ENCODE measurements at places on chromosomes 5 and 9.
A peak's percentile ranks its signal among the peaks of the same experiment; 100 is the strongest.

DNA sequence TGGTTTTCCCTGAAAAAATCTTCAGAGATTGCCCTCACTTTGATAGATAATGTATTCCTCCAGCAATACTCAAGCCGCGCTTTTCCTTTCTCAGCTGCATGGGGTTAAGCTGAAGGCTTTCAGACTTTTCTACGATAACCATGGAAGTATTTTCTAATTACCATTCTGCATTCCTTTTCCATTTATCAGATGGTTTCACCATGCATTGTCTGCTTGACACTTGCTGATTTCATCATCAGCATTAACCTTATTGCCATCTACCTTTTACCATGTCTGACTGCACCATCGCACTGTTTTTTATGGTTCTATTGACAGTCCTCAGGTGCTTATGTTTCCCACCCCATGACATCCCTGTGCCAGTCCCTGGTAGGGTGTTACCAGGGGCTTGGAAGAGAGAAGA is 91.6 kb downstream of the DMAC1 start:
- DNase-seq: no peak

- DNase-seq: no peak
These were observed 5.3 kb downstream of the SLC24A2 start for GRCh38 chr9:19783500-19783899.

DNA sequence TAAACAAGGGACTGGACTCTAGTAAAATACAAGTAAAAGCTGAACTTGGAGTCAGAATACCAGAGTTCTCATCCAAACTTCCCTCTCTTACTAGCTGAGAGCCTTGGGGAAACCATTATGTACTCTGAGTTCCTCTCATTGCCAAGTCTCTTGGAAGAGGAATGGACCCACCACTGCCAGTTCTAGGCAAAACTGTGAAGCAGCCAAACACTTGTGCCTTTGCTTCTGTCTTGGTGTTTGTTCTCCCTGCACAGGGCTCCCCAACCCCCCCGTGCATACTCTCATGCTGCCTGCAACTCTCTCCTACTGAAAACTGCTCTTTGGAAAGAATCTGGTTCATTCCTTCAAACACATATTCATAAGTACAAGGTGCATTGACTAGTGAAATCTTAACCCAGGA is 102.6 kb downstream of the PDZD2 start:
- no peak for DNase-seq

DNA sequence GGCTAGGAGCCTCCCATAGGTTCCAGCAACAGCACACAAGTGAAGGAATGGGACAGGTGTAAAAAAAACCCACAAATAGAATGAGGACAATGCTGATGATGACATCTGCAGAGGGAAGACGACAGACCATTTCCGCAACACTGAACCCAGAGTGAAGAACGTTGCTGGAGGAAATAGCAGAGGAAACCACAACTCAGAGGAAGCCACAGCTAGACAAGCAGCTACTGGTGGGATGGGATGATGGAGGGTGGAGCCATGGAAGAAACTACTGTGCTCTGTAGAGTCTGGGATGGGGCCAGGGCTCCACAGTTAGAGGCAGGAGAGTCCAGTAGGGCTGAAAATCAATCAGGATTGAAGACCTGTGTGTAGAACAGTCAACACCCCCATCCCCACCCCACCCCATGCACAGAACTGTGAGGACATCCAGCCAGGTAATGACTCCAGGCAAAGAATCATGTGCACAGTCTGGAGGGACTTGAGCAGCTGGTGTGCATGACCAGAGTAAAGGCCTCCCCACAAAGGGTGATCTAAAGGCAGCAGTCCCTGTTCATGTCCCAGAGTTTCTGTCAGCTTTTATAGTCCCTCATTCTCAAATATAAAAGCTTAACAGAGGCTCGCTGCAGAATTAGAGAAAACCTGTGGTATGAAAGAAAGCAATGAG is 65.2 kb upstream of the SPIN1 start:
- no peak for DNase-seq

- DNase-seq: peak; percentile 22
These were observed 126.5 kb downstream of the RPS23 start for GRCh38 chr5:82151662-82152061.

GRCh38 chr9:131051592-131052517 is 42.9 kb downstream of the LAMC3 start:
- no peak for DNase-seq

GRCh38 chr5:147382776-147383175 is 127.1 kb downstream of the DPYSL3 start:
- no peak for DNase-seq

- no peak for DNase-seq
These were observed 79.0 kb upstream of the RETREG1 start for GRCh38 chr5:16695779-16696178.

- DNase-seq: no peak
These were observed 4.3 kb upstream of the SPATA6L start for GRCh38 chr9:4670591-4670990.

- no peak for DNase-seq
These were observed 136.2 kb upstream of the SLC30A5 start for GRCh38 chr5:68957591-68957990.

DNA sequence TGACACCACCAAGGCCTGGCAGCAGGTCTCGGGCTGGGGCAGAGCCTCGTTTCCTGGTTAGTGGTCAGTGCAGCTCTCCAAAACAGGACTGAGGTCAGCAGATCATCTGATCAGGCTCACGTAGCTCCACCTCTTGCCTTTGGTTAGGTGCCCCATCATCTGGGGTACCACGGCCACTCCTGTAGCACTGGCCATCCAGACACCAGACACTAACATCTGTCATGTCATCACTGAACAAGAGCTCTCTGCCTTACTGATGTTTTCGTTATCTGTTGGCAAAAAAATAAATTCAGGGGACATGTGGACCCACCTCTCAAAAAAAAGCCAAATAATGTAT is 29.9 kb upstream of the MED10 start:
- DNase-seq: no peak

GRCh38 chr5:38289457-38289856 is 31.1 kb downstream of the EGFLAM start:
- DNase-seq: no peak

Measured in NCI-H510A treated with DMSO at 0.1 percent for 48 hours (cell line).